ENCODE measurements at places on chromosomes 11 and 22. TPM values are rescaled to one million over a fixed set of nuclear protein-coding genes. Genes with fewer than 3 reads are reported as not detected.

- no peak for DNase-seq
Observed at GRCh38 chr11:66317322-66317722, 478 bp upstream of the CD248 start.

GRCh38 chr11:19905280-19905853, 192.7 kb downstream of the NAV2 start:
- DNase-seq, result no peak

DNA sequence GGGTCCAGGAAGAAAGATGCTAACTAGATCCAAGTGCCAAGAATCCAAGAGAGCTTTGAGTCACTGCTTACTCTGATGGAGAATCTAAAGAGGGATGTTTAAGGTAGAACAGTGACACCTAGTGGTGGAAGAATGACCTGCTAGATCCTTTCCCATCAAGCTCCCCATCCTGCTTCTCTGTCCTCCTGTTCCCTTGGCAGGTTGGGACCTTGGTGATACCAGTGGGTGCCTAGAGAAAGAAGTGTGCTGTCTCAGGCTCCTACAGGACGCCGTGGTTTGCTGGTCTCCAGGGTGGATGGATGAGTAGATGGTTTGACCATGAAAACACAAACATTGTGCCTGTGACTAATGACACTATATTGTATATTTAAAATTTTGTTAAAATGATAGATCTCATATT, 383.7 kb downstream of the TMEM135 start:
- peak; percentile 2 for DNase-seq

GRCh38 chr11:44623731-44624491, 58.4 kb downstream of the CD82 start:
- no peak for DNase-seq

- DNase-seq, result no peak
Observed at GRCh38 chr11:128694618-128695481, 978 bp downstream of the FLI1 start.

DNA sequence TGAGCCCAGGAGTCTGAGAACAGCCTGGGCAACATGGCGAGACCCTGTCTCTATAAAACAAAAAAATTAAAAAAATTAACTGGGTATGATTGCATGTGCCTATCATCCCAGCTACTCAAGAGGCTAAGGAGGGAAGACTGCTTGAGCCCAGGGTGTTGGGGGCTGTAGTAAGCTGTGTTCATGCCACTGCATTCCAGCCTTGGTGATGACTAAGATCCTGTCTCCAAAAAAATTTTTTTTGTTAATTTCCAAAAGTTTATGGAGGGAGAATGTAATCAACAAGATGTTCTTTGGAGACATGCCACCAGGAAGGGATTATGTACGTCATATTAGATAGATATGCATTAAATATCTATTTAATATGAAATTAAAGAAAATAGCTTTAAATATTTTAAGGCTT, 267.5 kb downstream of the SBF2 start:
- DNase-seq, result no peak

GRCh38 chr11:8948886-8949285, 6.1 kb upstream of the ASCL3 start:
- DNase-seq, result no peak

GRCh38 chr22:27996529-27996925, 77.5 kb upstream of the PITPNB start:
- DNase-seq, result no peak

- no peak for DNase-seq
Observed at GRCh38 chr11:10522921-10523320, 18.1 kb downstream of the RNF141 start.

GRCh38 chr11:31060880-31061279, 308.7 kb downstream of the DCDC1 start:
- DNase-seq, result no peak

DNA sequence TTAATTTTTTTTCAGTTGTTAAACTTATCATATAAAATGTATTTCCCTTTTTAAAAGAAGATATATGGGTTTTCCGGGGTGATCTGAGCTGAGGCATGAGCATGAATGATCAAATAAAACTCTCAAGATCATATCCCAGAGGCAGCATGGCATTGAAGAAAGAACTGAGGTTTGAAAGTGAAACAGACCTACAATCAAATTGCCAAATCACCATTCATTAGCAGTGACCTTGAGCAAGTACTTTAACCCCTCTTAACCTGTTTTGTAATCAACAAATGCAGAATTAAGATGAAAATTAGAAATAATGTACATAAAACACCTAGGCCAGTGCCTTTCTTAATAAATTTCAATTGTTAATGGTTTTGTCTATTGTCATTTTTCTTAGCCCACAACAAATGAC, 116.0 kb downstream of the RBFOX2 start:
- no peak for DNase-seq

- no peak for DNase-seq
Observed at GRCh38 chr11:129700701-129701100, 114.9 kb upstream of the TMEM45B start.

DNA sequence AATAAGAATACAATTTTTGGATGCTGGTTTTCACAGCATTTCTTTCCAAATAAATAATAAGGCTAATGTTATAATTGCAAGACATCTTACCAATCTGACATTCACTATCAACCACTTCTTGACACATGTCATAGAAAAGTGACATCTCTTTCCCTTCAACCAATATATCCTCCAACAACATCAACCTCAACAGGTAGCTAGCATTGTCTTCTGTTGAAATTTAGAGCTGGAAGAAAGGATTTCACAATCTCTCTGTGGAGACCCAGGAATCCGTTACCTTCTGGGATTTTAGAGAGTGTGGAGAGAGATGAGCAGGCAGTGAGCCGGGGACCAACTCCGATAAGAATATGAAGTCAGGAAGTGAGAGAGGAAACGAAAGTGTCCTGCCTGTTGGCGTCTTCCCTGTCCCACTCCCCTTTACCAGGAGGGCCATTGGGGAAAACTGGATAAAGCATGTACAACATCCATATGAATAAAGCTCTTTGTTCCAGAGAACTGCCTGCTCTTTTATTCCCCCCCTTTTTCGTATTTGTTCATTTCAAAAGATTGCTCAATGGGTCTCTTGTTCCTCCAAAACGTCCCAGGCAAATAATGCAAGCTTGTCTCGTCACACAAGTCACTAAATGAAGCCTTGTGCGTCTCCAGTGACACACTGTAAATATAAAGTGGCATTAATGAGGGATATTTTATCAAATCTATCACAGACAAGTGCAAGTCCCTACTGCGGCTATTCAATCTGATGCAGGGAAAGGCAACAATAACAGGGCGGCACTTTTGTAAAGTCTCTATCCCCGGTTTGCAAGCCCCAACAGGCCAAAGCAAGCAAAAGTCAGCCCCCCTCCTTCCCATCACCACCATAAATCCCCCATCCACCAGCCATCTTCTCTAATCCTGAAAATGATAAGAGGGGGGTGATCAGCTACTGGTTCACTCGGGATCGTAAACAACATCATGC, 3.4 kb downstream of the CADM1 start:
- no peak for DNase-seq

GRCh38 chr22:17112491-17113042, 8.6 kb downstream of the TMEM121B start:
- DNase-seq, result no peak

- DNase-seq, result no peak
Observed at GRCh38 chr11:32396331-32396730, 39.0 kb downstream of the WT1 start.

- DNase-seq, result no peak
Observed at GRCh38 chr22:42699976-42700352, 20.7 kb downstream of the A4GALT start.

DNA sequence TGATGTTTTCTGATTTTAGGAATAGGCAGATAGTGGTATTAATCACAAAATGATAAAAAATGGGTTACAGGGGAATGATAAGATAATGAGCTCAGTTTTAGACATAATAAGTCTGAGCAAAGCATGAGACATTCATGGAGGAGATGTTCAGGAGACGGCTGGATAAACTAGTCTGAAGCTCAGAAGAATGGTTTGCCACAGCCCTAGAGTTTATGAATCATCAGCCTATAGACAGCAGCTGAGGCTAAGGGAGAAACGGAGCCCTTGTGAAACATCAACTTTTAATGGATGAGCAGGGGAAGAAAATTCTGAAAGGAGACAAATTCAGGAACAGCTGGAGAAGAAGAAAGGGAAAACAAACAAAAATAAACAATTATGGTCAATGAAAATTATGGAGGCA, 87.2 kb downstream of the RELT start:
- no peak for DNase-seq

GRCh38 chr11:27520226-27520625, 13.7 kb upstream of the LIN7C start:
- no peak for DNase-seq

DNA sequence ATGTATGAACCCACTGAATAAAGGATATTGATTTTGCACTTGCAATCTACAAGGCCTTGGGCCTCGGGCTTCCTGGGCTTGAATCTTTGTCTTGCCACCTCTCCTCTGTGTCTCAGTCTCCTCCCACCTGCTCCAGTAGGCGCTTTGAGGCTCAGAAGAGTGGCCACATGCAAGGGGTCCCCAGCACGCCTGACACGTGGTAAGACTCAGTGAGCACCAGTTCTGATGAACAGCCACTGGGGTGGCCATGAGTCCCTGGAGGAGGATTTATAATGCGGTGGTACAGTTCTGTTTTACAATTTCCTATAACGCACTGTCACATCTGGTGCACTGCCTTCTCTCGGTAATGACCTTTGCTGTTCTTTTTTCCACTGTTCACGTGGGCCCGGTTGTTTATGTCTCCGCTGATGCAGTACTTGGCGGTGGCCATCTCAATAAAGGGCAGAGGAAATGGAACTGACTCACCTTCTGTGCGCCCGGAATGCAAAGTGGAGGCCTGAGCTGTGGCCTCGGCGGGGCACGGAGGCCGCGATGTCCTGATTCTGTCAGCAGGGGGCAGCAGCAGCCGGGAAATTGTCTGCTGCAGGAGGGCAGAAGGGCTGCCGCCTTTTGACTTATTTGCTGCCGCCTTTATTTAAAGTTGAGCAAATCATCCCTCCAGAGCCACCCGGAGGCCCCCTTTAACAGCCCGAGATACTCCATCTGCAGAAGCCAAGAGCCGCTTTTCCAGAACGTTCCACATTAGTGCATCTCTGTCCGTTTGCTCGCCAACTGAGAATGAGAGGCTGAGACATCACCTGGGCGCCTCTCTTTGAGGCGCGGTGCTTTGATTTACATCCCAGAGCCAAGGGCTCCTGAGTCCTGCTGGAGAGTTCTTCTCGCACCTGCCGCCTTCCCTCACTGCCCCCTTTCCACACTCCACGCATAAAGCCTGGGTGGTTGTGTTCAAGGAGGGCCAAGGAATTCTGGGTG, 6.0 kb upstream of the IFT27 start:
- DNase-seq, result peak; percentile 86

GRCh38 chr11:6618117-6619003, 862 bp downstream of the TPP1 start:
- DNase-seq, result peak; percentile 37

- no peak for DNase-seq
Observed at GRCh38 chr11:130480186-130480585, 31.7 kb downstream of the ADAMTS15 start.

DNA sequence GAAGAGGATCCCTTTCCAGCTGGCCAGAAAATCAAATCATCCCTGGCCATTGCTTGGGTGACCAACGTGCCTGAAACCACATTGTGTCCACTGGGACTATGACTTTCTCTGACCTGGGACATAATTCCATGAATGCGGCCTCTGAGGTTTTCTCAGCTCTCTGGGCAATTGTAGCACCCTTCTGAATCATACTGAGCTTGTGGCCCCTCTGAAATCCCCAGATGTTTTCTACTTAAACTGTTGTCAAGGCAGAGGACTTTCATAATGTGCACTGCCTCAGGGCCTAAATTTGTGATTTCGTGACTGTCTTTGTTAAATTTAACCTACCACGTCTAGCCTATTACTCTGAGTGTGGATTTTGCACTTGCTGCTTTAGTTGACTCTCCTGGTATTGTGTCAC, 321.1 kb upstream of the PLET1 start:
- DNase-seq, result no peak

DNA sequence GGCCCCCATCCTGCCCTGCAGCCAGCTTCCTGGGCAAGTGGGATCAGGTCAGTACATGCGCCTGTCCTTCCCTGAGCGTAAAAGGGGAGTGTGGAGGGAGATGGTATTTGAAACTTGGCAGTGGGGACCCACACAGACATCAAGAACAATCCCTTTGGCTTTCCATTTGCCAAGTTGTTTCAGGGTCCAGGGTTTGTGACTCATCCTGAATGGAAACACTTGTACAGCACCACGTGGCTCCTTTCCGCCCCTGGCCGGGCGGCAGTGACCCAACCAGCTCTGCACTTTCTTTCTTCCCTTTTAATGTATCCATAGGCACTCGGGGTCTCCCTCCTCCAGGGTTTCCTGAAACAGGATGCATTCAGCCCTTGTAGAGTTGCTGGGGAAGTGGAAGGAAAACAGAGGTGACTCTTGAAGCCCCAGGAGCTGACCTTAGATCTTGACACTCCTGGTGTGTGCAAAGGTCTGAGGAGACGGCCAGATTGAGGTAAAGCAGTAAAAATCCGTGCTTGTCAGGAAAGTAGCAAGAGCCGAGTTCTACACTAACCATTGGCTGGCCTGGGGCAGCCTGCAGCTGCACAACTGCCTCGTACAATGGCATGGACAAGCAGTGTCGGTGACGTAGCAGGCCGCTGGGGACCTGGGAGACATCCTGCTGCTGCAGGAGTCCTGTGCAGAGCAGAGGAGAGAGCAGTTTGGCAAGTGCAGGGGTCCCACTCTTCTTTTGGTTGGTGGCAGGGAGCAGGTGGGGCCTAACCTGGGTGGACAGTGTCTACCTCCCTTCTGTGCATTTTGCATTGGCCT, 189.8 kb downstream of the SNX19 start:
- no peak for DNase-seq

DNA sequence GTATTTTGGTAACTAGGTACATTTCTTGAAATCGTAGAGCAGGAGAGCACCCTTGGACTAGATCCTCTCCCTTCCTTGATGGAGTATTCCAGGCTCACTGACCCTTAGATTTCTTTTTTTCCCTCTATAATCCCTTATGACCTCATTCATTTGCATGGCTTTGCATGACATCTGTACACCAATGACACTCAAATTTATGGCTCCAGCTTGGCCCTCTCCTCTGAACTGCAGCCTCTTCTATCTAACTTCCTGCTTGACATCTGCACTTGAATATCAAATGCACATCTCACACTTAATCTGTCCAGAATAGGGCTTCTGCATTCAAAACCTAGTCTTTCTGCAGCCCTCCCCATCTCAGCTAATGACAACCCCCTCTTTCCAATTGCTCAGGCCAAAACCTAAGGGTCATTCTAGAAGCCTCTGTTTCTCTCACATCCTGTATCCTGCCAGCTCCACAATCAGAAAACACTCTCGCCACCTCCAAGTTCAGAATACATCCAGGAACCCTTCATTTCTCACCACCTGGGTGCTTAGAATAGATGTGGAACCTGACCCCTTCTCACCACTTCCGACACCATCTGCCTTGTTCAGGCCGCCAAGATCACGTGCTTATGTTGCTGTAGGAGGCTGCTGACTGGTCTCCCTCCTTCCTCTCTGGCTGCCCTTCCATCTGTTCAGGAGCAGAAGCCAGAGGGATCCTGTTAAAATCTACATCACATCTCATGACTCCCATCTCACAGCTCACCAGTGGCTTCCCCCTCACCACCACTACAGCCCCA, 138.9 kb upstream of the MTNR1B start:
- DNase-seq, result no peak

GRCh38 chr22:24043958-24044357, 32.9 kb downstream of the CABIN1 start:
- DNase-seq, result no peak

PATE4 gene
- not detected for total RNA-seq

PGA5 gene
- not detected for total RNA-seq

TEX12 gene
- 0.24 TPM for total RNA-seq

TENM4 gene
- total RNA-seq, result 0.03 TPM

C11orf91 gene
- not detected for total RNA-seq

DMC1 gene
- 11.2 TPM for total RNA-seq

MIOX gene
- not detected for total RNA-seq

COA4 gene
- total RNA-seq, result 102 TPM

TSPAN4 gene
- total RNA-seq, result 13.9 TPM

EMID1 gene
- not detected for total RNA-seq

IL17REL gene
- not detected for total RNA-seq

PATE2 gene
- total RNA-seq, result 0.34 TPM

Data from activated T-helper 1 cell treated with anti-CD3 and anti-CD28 coated beads, Interleukin-12 subunit alpha, Interleukin-12 subunit beta, Interleukin-2, Interleukin-4 antibody, amounts not matched to agents 30 ng/mL and 10 ng/mL and 1 ng/mL, durations not matched to agents 14 hours and 24 hours and 36 hours (primary cell).